ENCODE measurements at places on chromosomes 12 and 14.

- no peak overlapping the region for H3K27ac ChIP-seq
- H3K36me3 ChIP-seq, result no peaks in the 10 kb centered on the region
- no peaks in the 10 kb centered on the region for H3K27me3 ChIP-seq
- peaks cover 63% of the 10 kb centered on the region for H3K4me1 ChIP-seq
- H3K4me3 ChIP-seq, result no peak overlapping the region
- DNase-seq, result no peak
These were observed 418.9 kb downstream of the ZFP36L1 start for GRCh38 chr14:68373847-68374444.

- no peak overlapping the region for H3K4me3 ChIP-seq
- H3K27ac ChIP-seq, result no peak overlapping the region
These were observed 73.7 kb upstream of the CISTR start for GRCh38 chr12:53825246-53826081.

- H3K36me3 ChIP-seq, result no peaks in the 10 kb centered on the region
- H3K27me3 ChIP-seq, result peaks cover 3% of the 10 kb centered on the region
- DNase-seq, result peak; percentile 82
- peak overlapping the region; percentile 51 for H3K27ac ChIP-seq
These were observed 10.7 kb downstream of the STAC3 start for GRCh38 chr12:57240066-57240921.

- H3K36me3 ChIP-seq, result peaks cover 63% of the 10 kb centered on the region
- no peaks in the 10 kb centered on the region for H3K4me1 ChIP-seq
- no peak overlapping the region for H3K4me3 ChIP-seq
- DNase-seq, result no peak
- H3K27me3 ChIP-seq, result no peaks in the 10 kb centered on the region
- no peak overlapping the region for H3K27ac ChIP-seq
These were observed 19.8 kb downstream of the ACAD10 start for GRCh38 chr12:111705672-111706071.

GRCh38 chr14:98927986-98928385 is 344.0 kb downstream of the BCL11B start:
- H3K4me3 ChIP-seq, result no peak overlapping the region
- no peaks in the 10 kb centered on the region for H3K36me3 ChIP-seq
- peaks cover 43% of the 10 kb centered on the region for H3K4me1 ChIP-seq
- no peaks in the 10 kb centered on the region for H3K27me3 ChIP-seq
- H3K27ac ChIP-seq, result no peak overlapping the region
- DNase-seq, result no peak

DNA sequence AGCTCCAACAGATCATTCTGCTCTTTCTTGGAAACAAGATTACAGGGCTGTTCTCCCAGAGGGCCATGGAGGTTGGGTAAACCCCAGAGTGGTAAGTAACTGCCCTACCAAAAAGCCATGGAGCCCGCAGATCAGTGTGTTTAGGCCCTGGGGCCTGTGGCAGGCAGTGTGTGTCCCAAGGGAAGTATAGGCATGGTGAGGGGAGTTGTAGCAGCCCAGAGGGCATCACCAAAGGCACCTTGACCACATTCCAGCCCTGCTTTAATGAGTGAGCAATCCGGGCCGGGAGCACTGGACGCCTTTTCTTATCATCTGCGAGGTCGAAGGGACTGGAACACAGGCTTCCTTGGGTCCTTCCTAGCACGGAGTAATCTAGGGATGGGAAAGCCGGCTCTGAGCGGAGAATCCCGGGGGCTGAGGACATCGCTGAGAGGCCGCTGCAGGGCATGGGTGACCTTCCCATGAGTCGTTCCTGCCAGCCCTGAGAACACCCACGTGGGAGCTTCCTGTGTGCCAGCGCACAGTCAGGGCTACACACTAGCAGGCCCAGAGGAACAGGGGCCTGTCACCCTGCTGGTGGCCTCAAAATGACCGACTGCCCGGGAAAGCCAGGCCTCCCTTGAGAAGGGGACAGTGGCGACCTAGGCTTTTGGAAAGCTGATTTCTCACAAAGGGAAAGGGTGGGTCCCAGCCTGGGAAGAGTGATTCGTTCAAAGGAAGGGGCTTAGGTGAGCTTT is 91.3 kb downstream of the NINJ2 start:
- no peak for DNase-seq
- H3K4me1 ChIP-seq, result peaks cover 31% of the 10 kb centered on the region
- no peaks in the 10 kb centered on the region for H3K27me3 ChIP-seq
- H3K36me3 ChIP-seq, result no peaks in the 10 kb centered on the region
- no peak overlapping the region for H3K27ac ChIP-seq
- no peak overlapping the region for H3K4me3 ChIP-seq

- H3K27ac ChIP-seq, result peak overlapping the region; percentile 97
- peak overlapping the region; percentile 87 for H3K4me3 ChIP-seq
- no peaks in the 10 kb centered on the region for H3K27me3 ChIP-seq
- H3K4me1 ChIP-seq, result peaks cover 55% of the 10 kb centered on the region
- no peaks in the 10 kb centered on the region for H3K36me3 ChIP-seq
These were observed 21.9 kb upstream of the ZFP36L1 start for GRCh38 chr14:68814539-68815297.

GRCh38 chr14:38387821-38388220 is 131.9 kb upstream of the CLEC14A start:
- H3K4me1 ChIP-seq, result no peaks in the 10 kb centered on the region
- no peaks in the 10 kb centered on the region for H3K36me3 ChIP-seq
- H3K4me3 ChIP-seq, result no peak overlapping the region
- no peak overlapping the region for H3K27ac ChIP-seq
- no peak for DNase-seq

GRCh38 chr12:45244561-45245343 is 28.9 kb downstream of the ANO6 start:
- no peaks in the 10 kb centered on the region for H3K27me3 ChIP-seq
- H3K36me3 ChIP-seq, result no peaks in the 10 kb centered on the region
- no peak for DNase-seq
- peak overlapping the region; percentile 41 for H3K4me3 ChIP-seq
- peaks cover 5% of the 10 kb centered on the region for H3K4me1 ChIP-seq
- no peak overlapping the region for H3K27ac ChIP-seq

- no peaks in the 10 kb centered on the region for H3K4me1 ChIP-seq
- peaks cover 10% of the 10 kb centered on the region for H3K27me3 ChIP-seq
- no peak for DNase-seq
- no peak overlapping the region for H3K27ac ChIP-seq
- no peaks in the 10 kb centered on the region for H3K36me3 ChIP-seq
These were observed 4.7 kb downstream of the FLRT2 start for GRCh38 chr14:85534458-85535293.

GRCh38 chr12:109597795-109598427 is 24.3 kb downstream of the MVK start:
- peaks cover 11% of the 10 kb centered on the region for H3K4me1 ChIP-seq
- no peaks in the 10 kb centered on the region for H3K27me3 ChIP-seq
- DNase-seq, result peak; percentile 50
- H3K27ac ChIP-seq, result no peak overlapping the region

DNA sequence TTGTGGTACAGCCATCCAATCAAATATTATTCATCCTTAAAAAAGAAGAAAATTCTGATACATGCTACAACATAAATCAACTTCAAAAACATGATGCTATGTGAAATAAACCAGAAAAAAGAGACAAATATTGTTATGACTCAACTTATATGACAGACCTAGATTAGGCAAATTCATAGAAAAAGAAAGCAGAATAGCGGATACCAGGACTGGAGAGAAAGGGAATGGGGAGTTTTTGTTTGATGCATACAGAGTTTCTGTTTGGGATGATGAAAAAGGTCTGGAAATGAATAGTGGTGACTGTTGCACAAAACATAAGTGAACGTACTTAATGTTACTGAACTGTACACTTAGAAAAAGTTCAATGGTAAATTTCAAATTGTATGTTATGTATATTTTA is 82.3 kb downstream of the SPPL3 start:
- no peak overlapping the region for H3K4me3 ChIP-seq
- H3K27ac ChIP-seq, result no peak overlapping the region
- no peaks in the 10 kb centered on the region for H3K36me3 ChIP-seq

DNA sequence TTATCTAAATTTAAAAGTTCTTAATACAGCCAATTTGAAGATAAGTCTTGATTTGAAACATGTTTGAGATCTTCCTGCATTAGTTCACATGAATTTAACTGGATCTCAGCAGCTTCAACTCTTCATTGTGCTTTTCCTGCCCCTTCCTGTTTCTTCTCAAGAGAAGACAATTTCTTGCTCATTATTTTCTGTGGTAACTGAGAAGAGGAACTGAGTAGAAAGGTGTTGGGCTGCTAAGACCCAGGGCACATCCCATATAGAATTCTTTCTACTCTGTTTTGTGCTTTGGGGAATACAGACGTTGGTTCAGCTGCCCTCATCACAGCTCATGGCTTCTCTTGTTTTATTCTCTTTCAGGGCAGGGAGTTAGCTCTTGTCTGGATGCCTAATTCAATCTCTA is 110.2 kb downstream of the SNAPC1 start:
- no peak for DNase-seq
- peaks cover 14% of the 10 kb centered on the region for H3K27me3 ChIP-seq
- H3K4me3 ChIP-seq, result no peak overlapping the region
- H3K27ac ChIP-seq, result no peak overlapping the region
- no peaks in the 10 kb centered on the region for H3K4me1 ChIP-seq

GRCh38 chr12:92702754-92703679 is at the start of gene PLEKHG7:
PLEKHG7 (plus strand) TSS chr12:92702989; CDS start chr12:92706632, 3,643 bp downstream.
- H3K4me3 ChIP-seq, result peak within 1 kb of the TSS; percentile 39
- H3K27ac ChIP-seq, result no peak within 1 kb of the TSS
- no peaks in the 10 kb centered on the region for H3K36me3 ChIP-seq
- DNase-seq, result no peak
- H3K27me3 ChIP-seq, result no peaks in the 10 kb centered on the region

- H3K4me3 ChIP-seq, result no peak overlapping the region
These were observed 77.8 kb downstream of the MYF5 start for GRCh38 chr12:80794551-80794950.

- no peak overlapping the region for H3K4me3 ChIP-seq
- H3K27ac ChIP-seq, result no peak overlapping the region
- no peaks in the 10 kb centered on the region for H3K27me3 ChIP-seq
- no peaks in the 10 kb centered on the region for H3K4me1 ChIP-seq
These were observed 104.7 kb upstream of the RAP1B start for GRCh38 chr12:68505970-68506369.

DNA sequence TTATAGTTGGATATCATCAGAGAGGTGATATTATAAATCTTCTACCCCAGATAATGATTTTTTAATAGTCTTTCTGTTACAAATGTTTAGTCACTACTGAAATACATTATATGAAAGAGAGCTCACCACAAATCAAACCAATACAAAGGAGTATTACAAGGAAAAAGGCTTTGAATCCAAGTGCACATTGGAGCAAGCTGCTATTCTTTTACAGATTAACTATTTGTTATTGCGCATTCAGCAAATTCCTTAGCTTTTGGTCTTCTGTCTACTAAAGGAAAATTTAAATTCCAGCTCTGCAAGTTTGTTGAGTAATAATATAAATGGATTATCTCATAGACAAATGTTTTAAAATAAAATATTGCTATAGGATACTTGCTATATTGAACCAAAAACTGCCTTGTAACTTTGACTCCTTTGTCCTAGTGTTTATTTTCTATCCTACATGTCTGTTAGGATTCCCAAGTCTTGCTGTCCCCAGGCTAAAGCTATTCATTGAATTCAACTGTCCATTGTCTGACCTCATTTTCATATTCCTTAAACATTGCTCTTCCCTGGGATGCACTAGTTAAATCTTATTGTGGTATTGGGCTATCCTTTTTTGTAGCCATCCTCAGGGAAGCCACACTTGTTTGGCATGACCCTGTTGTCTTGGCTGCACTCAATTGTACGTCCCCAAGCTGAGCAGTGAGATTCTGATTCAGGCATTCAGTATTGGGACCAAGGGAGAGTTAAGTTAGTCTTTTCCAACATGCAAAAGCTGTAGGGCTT is 41.5 kb downstream of the PDE3A start:
- H3K27ac ChIP-seq, result no peak overlapping the region
- no peak overlapping the region for H3K4me3 ChIP-seq
- no peaks in the 10 kb centered on the region for H3K36me3 ChIP-seq
- no peaks in the 10 kb centered on the region for H3K4me1 ChIP-seq

GRCh38 chr14:99679543-99679942 is 4.6 kb upstream of the CYP46A1 start:
- peaks cover 26% of the 10 kb centered on the region for H3K4me1 ChIP-seq
- H3K4me3 ChIP-seq, result no peak overlapping the region
- DNase-seq, result no peak

DNA sequence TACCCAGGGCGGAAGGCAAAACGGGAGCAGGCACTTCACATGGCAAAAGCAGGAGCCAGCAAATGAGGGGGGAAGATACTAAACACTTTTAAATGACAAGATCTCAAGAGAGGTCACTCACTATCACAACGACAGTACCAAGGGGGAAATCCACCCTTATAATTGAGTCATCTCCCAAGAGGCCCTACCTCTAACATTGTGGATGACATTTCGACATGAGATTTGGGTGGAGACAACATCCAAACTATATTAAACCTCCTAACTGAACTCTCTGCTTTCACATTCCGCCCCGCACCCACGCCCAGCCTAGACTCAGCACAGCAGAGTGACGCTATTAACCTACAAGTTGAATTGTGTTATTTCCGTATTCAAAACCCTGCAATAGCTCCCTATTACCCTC is 76.7 kb upstream of the SCAF11 start:
- H3K27me3 ChIP-seq, result peaks cover 2% of the 10 kb centered on the region
- H3K4me3 ChIP-seq, result no peak overlapping the region
- H3K4me1 ChIP-seq, result no peaks in the 10 kb centered on the region
- H3K36me3 ChIP-seq, result no peaks in the 10 kb centered on the region

DNA sequence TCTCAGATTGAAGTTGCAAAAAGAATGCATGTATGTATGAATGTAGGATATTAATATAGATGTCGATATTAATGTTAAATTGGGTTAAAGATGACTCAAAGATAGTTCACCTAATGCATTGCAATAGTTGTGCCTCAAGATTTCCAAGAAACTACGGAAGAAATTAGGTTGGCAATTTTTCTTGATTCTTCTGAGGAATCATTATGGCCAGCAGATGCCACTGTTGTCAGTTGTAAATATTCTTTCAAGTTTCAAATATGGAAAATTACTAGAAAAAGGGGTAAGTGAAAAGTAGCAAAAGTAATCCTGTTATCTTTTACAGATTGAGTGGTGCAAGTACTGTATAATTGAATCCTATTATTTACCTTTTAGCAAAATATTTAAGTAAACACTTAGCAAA is 202.1 kb downstream of the ADAMTS20 start:
- no peak overlapping the region for H3K4me3 ChIP-seq
- no peaks in the 10 kb centered on the region for H3K36me3 ChIP-seq
- no peaks in the 10 kb centered on the region for H3K4me1 ChIP-seq
- no peaks in the 10 kb centered on the region for H3K27me3 ChIP-seq
- H3K27ac ChIP-seq, result no peak overlapping the region

DNA sequence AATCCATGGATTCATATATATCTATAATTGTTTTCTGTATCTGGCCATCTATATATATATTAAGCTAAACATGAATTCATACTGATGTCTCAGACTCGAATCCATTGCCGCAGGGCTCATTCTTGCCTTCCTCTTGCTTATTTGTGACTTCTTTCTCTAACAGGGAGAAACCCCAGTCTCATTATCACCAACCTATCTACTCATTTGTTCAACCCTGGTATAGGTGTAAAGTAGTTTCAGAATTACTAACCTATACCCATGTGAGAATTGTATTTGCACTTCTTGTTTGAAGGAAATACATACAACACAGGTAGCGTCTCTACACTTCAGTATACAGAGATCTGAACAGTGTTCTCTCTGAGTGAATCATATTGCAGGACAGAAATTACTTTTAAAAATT is 77.7 kb downstream of the PTPN11 start:
- peaks cover 3% of the 10 kb centered on the region for H3K4me1 ChIP-seq
- no peak overlapping the region for H3K4me3 ChIP-seq
- peak overlapping the region; percentile 14 for H3K27ac ChIP-seq
- peaks cover 46% of the 10 kb centered on the region for H3K36me3 ChIP-seq
- DNase-seq, result peak; percentile 59

Data from CD4-positive, CD25-positive, alpha-beta regulatory T cell (primary cell).